ENCODE measurements at places on chromosomes 7 and 10.

DNA sequence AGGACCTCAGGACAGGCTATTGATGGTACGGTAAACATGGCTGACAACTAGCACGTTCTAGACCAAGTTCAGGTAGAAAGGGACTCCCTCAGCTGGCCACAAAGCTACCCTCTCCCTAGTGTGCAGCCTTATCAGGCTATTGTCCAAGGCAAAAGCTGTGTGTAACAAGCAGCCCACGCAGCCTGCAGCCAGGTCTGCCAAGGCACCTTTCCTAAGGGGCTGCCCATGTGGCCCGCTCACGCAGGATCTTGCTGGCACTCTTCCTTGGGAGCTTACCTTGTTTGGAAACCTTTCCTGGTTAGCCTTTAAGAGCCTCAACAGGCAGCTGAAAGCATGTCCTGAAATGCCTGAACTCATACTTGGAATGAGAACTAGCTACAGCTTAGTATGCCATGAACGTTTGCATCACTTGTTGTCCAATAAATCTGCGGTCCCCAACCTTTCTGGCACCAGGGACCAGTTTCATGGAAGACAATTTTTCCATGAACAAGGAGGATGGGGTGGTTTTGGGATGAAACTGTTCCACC, 51.7 kb downstream of the SYPL1 start:
- no peak for DNase-seq

DNA sequence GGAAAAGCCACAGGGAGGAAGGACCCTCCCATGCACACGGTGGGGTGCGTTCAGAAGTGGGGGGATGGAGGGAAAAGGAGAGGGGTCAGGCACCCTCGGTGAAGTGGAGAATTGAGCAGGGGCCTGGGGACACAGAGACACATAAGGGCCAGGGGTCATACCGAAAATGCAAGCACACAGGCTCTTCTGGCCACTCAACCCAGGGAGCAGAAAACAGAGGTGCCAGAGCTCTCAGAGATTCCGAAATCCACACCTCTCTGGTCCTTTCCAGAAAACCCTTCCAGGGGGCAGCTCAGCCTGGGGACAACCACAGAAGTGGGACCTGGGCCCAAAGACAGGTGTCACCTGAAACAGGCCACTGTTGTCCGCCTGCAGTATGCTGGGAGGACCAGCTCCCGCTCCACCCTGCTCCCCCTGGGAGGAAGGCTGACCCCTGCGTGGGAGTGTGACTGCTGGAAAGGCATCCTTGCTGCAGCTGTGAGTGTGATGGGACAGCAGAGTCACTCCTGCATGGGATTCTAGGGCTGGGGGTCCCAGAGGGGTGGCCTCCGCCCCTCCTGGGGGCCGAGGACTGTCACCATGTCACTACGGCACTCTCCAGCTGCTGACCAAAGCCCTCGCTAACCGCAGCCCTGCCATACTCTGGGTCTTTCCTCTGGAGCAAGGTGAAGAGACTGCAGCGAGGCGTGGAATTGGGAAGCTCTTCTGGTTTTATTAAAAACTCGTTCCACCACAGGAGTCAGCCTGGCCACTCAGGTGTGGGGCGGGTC, 63.1 kb downstream of the TMEM209 start:
- DNase-seq: no peak

GRCh38 chr7:101973130-101973529, 155.7 kb downstream of the CUX1 start:
- DNase-seq: no peak

- no peak for DNase-seq
Observed at GRCh38 chr7:151122276-151122675, 36.0 kb downstream of the AGAP3 start.

GRCh38 chr7:128398016-128398840, 11.6 kb downstream of the IMPDH1 start:
- peak; percentile 29 for DNase-seq

Data from stimulated activated CD8-positive, alpha-beta memory T cell treated with anti-CD3 and anti-CD28 coated beads, Interleukin-12 subunit alpha, Interleukin-12 subunit beta, amount 100 ng/mL, for 1 hour (primary cell).